ENCODE measurements at places on chromosomes 5 and 9.

DNA sequence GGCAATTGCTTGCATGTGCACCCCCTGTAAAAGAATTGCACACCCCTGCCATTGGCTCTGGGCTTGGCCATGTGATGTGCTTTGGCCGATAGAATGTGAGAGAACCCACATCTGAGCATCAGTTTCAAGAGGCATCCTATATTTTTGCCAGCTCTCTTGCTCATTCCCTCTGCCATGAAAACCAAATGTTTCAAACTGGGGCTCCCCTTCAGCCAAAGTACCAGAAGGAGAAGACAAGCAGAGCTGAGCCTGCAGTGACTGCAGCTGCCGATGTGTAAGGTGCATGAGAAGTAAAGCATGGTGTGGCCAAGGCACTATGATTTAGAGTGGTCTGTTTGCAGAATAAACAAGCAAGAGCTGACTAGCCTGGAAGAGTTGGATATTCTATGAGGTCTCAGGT lies 132.3 kb downstream of the ASTN2 start:
- DNase-seq, result no peak

GRCh38 chr9:109887079-109887478 lies 107.1 kb downstream of the PALM2AKAP2 start:
- DNase-seq, result no peak

DNA sequence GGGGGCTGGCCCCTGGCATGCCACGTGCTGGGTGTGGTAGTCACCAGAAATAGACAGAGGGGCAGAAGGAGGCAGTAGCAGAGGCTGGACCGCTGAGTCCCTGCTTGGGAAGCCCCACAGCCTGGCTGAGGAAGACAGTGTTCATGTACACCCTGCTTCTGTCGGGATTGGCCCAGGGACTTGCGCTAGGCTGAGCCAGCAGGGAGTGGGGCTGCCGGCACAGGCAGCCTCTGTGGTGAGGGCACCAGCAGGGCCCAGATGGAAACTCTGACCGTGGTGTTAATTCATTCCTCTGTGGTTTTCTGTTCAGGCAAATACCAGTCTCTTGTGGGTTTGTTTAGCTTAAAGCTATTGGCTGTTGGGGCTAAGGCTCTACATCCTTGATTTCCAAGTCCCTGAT lies 108.6 kb upstream of the RAD23B start:
- no peak for DNase-seq

DNA sequence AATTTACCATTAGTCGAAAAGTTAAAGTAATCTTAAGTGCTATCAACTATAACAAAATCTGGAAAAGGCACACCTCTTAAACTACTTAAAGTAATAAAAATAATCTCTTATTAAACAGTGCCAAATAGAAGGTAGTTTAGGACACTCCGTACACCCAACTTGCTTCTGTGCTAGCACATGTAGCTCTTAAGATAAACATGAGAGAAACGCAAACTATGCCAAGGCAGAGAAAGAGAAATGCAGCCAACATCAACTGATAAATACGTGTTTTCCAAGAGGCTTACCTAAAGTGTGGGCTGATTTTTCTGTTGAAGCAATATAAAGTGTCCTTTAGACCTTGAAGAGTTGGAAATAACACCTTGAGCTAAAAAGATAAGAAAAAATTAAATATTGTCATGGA lies 480.6 kb upstream of the DAB2 start:
- no peak for DNase-seq

GRCh38 chr5:126970517-126971017 lies 59.8 kb downstream of the MARCHF3 start:
- DNase-seq, result no peak

DNA sequence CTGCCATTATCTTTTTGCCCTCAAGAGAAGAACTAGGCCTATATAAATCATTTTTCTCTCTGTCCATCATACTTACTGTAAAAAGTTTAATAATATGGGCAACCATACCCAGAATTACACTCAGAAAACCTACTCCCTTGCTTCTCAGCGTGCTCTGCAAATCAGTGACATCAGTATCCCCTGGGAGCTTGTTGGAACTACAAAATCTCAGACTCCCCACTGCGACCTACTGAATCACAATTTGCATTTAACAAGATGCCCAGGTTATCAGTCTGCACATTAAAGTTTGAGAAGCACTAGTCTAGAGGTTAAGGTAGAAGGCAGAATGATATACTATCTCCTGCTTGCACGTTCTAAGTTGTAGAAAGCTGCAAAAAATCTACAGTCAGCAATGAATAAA lies 127.2 kb downstream of the MLLT3 start:
- DNase-seq, result no peak

GRCh38 chr5:111997711-111998110 lies 240.7 kb upstream of the NREP start:
- DNase-seq, result no peak

- no peak for DNase-seq
These were observed 179.3 kb downstream of the C9orf152 start for GRCh38 chr9:110028676-110029075.
